ENCODE measurements at places on chromosomes 2 and 18.

GRCh38 chr2:232483923-232484627 is 3.6 kb downstream of the ECEL1 start:
- DNase-seq = no peak

DNA sequence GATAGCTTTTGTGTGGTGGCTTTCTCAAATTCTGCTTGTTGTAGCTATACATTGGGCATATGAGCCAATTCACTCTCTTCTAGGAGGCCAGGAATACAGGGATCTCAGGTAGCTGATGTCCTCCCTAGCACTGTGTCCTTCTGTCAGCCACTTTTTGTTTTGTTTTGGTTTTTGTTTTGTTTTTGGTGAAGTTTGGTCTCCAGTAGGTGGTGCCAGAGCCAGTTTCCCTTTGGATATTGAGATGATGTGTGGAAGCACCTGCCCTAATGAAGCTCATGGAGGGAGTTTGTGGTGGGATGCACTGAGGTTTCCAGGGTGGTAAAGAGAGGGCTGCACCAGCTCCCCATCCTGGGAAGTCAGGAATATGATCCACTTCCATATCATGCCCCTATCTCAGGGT is 100.5 kb upstream of the VWC2L start:
- no peak for DNase-seq

GRCh38 chr18:55685638-55686037 is 97.6 kb upstream of the TCF4 start:
- DNase-seq = no peak

GRCh38 chr2:96835830-96836229 is 8.0 kb downstream of the ANKRD23 start:
- DNase-seq = no peak
